ENCODE measurements at places on chromosomes 2 and 18.
A peak's percentile ranks its signal among the peaks of the same experiment; 100 is the strongest.

DNA sequence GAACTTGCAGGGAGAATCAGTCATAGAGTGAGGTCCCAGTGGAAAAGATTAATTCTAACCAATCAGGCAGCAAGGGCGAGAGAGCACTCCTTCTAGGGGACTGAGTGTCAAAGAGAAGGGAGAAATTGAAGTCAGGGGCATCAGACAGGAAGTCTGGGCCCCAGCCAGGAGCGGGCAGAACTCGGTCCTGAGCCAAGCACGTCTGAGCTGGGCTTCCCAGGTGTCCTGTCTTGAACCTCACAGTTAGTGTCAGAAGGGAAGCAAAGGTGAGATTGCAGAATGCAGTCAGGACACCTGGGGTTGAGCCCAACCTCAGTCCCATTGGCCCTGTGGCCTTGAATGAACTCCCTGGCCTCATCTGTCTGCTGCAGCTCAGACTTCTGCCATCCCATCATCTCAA, 220.9 kb downstream of the SMAD2 start:
- no peak for DNase-seq

DNA sequence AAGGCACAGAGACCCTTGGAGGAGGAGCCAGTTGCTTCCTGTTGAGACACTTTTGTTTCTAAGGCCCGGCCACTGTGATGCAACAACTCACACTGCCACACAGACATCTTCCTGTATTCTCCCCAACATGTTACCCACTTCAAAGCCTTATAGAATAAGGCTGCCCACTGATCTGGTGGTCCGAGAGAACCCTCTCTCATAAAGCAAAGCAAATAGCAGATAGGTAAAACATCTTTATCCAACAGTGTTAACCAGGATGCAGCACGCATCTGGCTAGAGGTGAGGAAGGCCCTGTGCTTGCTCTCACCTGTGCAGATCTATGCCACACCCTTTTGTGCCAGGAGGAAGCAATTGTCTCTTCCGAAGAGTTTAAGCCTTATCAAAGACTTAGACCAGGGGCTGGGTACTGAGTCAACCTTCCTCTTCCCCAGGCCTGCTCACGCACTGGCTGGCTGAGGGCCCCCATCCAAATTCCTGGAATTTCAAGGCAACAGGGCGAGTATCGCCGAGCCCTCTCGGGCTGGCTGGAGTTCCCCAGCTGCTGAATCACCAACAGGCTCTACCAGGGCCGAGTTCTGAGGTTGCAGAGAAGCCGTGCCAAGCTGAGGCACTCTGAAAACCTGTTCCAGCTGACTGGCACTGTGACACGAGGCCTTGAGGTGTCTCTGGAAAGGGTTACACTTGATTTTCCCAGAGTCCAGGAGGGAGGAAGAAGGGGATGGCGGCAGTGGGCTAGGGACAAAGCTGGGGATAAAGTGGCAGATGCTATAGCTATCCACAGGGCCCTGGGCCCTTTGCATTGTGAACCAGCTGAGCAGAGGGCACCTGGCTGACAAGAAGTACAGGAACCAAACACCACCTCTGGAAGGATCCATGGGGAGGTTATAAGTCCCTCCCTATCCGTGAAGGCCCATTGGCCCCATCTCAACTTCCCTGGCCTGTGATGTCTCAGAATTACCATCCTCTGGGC, 29.3 kb downstream of the TGFA start:
- DNase-seq = peak; percentile 90

DNA sequence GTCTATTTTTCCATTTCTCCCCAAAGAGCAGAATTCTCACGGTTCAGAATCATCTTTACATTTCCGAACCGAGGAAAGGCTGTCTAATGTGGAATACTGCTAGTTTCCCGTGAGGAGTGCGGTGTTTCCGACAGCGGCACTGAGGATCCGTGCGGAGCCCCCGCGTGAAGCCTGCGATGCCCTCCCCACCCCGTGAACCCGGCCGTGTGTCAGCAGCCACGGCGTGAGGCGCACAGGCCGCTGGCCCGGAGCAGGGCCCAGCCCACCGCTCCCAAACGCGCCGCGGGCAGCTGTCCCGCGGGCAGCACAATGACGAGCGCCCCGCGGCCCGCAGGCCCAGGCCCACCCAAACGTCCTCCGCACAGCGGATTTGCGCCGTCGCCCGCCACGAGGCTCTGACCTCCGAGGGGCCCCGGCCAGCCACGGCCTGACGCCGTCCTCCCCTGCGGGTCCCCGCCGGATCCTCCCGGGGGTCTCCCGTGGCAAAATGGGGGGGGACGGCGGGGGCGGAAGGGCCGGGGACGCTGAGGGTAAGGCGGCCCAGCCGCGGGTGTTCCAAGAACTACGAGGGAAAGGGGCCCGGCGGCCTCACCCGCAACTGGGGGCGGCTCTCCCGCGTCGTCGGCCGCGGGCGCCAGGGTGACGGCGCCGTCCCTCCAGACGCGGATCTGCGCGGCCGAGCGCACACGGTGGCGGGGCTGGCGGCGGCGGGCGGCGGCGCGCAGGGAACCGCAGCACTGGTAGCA, 796 bp downstream of the SPIRE1 start:
- DNase-seq = peak; percentile 36

GRCh38 chr18:69157906-69158305, 242.8 kb upstream of the DOK6 start:
- no peak for DNase-seq

DNA sequence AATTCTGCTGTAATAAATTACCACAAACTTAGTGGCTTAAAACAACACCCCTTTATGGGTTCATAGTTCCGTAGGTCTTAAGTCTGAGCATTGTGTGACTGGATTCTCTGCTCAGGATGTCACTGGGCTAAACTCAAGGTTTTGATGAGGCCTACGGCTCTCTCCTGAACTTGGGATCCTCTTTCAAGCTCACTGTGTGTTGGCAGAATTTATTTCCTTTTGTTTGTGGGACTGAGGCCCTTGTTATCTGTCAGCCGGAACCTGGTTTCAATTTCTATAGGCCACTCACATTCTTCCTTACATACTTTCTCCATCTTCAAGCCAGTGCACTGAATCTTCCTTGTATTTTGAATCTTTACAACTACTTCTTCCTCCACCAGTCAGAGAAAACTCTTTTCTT, 290.2 kb downstream of the AKAIN1 start:
- DNase-seq = no peak

GRCh38 chr18:8049147-8049546, 482.0 kb downstream of the PTPRM start:
- no peak for DNase-seq

GRCh38 chr2:72154386-72154975, 6.8 kb upstream of the CYP26B1 start:
- no peak for DNase-seq

Data from LoVo (cell line).